ENCODE measurements at places on chromosomes 1 and 21.

GRCh38 chr1:116983678-116984077, 17.9 kb upstream of the CD101 start:
- DNase-seq, result no peak

- DNase-seq, result no peak
Observed at GRCh38 chr21:46081862-46082712, 15.8 kb upstream of the COL6A2 start.

- no peak for DNase-seq
Observed at GRCh38 chr1:99297923-99298322, 33.6 kb downstream of the PLPPR4 start.

DNA sequence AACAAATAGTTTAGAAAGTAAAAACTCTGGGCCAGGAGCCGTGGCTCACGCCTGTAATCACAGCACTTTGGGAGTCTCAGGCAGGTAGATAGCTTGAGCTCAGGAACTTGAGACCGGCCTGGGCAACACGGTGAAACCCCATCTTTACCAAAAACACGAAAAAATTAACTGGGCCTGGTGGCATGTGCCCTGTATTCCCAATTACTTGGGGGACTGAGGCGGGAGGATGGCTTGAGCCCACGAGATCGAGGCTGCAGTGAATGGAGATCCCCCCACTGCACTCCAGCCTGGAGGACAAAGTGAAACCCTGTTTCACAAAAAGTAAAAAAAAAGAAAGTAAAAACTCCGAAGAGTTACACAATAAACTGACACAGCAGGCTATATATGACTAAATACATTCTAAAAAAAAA, 10.6 kb downstream of the CEP170 start:
- DNase-seq, result no peak

DNA sequence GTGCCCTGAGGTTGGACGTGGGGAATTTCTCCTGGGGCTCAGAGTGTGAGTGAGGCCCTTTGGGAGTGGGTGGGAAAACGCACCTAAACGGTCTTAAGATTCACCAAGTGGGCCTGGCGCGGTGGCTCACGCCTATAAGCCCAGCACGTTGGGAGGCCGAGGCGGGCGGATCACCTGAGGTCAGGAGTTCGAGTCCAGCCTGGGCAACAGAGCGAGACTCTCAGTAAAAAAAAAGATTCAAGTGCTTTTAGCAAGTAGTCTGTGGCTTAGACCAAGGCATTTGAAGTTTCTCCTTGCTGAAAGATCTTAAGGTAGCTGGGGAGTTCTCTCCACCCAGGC, 1.4 kb downstream of the RPS8 start:
- DNase-seq, result no peak

DNA sequence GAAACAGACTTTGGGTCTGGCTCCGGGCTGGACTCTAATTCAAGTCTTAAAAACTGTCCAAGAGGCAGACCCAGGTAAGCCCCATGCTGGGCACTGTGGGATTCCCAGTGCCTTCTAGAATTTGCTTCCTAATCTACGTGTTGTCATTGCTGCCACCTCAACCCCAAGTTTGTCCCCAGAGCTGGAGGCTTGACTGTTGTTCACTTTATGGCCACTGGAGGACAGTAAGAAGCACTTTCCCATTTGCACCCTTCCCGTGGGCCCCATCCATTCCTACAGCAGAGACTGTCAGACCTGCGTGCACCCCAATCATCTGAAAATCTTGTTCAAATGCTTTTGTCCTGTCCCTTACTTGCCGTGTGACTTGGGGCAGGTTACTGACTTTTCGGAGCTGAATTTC, 29.4 kb upstream of the VASH2 start:
- no peak for DNase-seq

DNA sequence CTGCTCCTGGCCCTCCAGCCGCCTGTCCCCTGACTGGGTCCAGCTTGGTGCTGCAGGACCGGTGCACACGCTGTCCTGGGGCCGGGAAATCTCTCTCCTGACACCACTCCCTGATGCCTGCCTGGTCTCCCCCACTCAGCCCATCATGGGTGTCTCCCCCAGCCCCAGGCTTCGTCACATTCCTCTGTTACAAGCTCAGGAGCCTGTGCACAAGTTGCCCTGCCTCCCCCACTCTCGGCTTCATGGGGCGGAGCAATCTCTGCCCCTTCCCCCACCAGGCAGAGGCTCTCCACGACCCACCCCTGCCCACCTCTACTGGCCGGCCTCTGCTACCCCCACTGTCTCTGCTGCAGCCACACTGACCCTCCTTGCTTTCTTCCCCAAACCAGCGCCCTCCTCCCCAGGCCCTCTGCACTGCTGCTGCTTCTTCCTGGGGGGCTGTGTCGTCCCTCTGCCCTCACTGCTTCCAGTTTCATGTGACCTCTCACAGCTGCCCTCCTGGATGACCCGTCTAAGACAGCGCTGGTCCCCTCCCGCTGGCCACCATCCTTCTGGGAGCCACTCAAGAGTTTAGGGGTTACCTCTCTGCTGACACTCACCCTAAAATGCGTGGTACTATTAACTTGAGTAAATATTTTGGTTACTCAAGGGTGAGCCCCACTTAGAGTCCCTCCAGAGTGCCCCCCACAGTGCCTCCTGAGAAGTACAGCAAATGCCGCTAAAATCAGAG, 5.7 kb upstream of the RIPK4 start:
- DNase-seq, result no peak

DNA sequence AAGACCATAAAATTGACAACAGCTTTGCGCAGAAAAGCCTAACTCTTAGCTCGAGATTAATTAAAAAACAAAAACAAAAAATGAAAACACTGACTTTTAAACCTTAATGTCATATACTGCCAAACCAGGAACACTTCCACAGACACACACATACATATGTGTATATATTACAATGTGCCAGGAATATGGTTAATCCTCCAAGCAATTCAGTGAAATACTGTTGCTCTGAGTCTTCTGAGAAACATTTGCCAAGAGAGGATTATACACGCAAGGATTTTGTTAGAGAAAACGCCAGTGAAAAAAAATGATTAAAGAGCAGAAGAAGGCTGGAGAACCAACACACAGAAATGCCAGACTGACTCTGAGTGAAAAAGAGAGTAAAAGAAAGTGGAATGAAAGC, 116.7 kb upstream of the CHRM3 start:
- no peak for DNase-seq

Data from CD4-positive, alpha-beta T cell treated with Interferon gamma for 1 hour (primary cell).